ENCODE measurements at places on chromosomes 6 and 20.

DNA sequence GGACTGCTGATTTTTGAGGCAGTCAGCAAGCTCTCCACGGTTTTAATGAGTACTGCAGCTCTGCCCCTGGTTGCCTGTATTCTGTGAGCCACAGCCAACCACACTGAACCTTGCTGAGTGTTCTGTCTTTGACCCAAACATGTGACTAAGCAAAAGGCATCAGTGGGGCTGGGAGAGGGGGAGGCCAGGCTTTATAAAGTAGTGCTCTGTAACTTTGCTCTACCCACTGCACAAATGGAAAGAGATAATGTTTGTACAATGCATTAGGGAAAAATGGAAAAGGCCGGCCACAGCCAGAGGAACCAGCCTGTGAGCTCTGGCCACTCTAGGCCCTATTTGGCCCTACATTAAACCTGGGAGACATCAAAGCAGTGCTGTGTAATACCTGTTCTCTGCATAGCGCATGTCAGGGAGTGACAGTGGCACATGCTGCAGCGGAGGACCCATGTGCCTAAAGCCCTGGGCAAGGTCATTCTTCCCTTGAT lies 22.0 kb downstream of the KLHL31 start:
- DNase-seq, result no peak

DNA sequence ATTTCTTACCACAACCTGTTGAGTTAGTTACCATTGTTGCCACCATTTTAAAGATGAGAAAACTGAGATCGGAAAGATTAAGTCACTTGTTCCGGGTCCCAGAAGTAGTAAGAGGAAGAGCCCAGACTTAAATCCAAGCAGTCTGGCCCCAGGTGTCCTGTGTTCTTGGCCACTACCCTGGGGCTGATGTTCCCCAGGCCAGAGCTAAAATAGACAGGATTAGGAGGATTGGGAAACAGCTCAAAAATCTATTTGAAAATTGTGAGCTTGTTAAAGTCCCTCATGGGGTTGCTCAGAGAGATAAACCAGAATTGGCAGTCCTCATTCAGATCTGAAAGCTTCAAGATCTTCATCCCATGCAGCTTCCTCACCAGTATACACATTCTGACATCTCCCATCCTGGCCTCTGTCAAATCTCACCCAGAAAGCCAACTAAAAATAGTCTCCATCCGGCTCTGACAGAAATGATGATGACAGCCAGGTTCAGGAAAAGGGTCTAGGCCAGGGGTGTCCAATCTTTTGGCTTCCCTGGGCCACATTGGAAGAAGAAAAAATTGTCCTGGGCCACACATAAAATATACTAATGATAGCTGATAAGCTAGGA lies 62.0 kb downstream of the GFOD1 start:
- no peak for DNase-seq

DNA sequence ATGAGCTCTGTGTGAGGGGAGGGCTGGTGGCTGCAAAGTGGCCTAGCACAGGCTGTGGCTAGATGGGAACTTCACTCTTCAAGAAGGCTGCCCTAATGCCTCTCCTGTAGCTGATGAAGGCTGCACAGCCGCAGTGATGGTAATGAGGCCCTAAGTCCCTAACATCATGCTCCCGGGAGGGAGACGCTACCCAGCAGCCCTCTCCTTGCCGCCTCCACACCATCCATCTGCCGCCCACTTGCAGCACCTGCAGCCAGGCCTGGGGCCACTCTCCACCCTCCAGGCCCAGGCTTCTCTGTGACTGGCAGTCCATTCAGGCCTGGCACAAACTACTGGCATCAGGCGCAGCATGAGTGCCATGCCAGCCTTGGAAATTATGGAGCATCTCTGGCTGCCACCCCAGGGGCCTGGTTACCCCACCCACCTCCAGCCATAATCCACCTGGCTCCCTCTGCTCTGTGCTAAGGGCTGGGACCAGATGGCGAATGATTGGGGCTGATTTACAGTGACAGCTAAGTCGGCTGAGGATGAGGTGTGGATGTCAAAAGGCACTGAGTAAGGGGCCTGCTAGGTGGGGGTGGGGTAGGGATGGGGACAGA lies 284.2 kb downstream of the LRFN2 start:
- no peak for DNase-seq

DNA sequence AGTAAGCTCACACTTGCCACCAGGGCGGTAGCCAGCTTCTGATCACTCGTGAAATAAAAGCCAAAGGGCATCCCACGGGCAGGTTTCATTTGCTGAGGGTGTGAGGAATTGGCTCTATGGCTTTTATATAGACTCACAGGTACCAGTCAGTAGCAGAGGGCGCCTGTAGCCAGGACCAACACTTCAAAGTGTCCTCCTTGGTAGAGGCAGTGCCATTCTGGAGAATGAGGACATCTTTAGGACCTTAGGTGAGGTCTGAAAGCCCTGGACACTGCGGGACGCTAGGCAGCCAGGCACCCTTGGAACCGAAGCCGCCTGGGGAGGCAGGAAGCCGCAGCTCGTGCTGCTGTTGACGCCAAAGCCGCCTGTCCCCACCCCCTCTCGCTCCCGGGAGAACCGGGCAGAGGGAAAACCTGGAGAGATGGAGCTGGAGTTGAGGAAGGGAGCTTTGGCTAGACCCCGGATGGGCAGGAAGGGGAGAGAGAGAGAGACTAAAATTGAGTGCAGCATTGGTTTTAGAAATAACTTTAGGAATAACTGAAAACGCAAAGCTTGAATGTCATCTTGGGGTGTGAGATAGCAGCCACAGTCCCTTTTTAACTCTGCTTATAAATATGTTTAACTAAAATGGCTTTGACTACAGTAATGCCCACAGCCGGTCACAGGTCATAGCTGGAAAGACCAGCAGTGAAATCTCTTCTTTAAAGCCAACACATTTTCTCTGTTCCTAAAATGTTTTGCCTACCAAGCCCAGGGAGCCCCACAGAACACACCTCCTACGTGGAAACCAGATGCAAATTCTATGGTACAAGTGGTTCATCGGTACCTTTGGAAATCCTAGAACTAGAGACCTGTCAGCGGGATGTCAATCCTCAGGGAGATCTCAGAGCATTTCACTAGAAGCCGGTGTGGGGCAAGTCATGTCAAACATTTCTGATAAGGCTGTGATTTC lies 128.5 kb upstream of the CDYL start:
- DNase-seq, result no peak

GRCh38 chr6:12748411-12748810 lies 31.8 kb downstream of the PHACTR1 start:
- no peak for DNase-seq

DNA sequence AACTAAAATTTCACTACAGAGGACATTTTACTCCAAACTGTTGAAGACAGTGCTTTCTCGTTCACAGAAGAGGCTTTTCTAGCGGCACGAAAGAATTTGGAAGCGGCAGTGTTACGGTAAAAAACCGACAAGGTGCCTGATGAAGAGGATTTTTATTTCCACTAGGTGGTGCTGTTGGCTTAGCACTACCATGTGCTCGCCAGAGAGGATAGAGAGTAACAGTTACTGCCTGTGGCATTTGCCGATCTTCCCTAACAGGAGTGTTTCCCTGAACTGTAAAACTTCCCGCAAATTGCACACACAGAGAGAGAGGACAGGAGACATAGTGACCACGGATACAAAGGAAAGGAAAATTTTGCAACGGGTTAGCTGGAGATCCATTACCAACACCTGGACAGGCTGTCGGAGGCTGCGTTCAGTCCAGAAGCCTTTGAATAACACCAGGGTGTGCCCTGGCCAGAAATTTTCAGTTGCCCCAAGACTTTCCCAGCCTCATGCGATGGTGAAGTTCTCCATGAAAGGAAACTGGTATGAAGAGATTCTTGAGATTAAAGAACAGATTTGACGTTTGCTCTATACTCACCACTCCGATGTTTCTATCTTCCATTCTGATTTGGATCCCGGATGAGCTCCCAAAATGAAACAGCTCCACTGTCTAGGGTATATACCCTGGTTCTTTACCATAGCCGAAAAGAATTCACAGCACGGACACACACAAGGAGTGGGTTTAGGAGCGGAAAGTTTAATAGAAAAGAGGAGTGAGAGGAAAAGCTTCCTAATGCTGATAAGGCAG lies 48.1 kb downstream of the HLA-DPB1 start:
- DNase-seq, result no peak

DNA sequence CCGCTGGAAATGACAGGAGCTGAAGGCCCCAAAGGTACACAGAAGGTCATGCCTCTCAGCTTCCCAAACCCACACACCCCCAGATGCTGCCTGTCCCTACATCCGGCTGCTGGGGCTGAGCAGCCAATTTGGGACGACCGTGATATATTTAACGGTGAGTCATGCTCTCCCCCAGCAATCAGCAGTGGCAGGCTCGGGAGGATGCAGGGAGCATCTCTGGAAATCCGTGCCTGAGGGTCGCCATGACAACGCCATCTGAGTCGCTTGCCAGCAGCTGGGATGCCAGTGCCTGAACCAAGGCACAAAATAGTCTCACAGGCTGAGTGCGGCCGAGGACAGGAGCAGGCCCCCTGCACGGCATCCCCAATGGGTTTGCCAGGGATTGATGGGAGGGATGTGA lies 57.9 kb downstream of the KCNB1 start:
- no peak for DNase-seq

DNA sequence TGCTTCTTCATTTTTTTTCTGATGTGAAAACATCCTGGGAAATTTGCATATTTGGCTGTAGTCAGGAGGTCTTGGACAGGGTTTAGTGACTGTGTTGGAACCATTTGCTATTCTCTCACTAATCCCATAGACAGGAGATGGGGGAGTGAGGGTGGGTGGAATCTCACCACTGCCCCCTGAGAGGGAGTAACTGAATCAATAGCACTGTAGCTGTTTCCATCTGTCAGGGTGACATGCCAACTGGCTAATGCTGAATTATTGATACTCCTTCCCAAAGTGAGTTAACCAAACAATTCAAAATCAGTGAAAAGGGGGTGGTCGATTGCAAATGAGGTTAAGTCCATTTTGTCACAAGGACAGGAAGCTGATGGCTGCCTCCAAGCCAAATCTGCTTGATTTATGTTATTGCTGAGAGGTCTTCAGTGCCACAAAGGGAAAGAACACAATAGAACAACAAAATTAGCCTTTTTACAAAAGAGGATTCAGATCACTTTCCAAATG lies 55.1 kb upstream of the B3GAT2 start:
- no peak for DNase-seq

GRCh38 chr20:17735206-17735804 lies 35.5 kb downstream of the BANF2 start:
- no peak for DNase-seq

DNA sequence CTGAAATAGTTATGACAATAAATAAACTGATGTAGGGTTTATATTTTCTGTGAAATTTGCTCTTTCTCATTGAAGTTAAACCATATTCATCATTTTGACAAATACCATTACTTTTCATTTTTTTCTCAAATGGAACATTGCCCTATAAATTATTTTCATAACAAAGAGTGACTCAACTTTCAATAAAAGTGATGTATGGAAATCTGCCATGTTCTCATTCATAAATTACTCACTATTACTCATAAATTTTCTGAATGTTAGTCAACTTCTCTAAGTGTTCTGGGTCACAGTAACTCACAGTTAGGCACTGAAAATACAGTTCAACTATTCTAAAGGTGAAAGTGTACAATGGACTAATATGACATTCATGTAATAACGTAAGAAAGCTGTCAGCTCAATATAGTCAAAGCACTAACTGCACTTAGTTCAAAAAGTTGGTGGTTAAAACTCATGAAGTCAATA lies 19.0 kb upstream of the STX11 start:
- DNase-seq, result no peak

DNA sequence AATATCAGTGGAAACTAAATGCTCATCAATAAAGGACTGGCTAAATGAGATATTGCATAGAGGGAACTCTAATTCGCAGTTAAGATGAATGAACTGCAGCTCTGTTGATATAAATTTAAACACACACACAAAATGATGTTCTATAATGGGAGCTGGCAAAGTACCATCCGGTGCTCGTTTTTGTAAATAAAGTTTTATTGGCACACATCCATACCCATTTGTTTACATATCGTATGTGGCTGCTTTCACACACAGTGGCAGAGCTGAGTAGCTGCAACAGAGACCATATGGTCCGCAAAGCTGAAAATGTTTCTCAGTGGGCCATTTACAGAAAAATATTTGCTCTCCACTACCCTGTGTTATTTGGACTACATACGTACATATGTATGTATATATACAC lies 120.7 kb downstream of the EDN3 start:
- DNase-seq, result no peak

GRCh38 chr6:164216368-164216767 lies 801.9 kb downstream of the QKI start:
- DNase-seq, result no peak

GRCh38 chr6:27553123-27553904 lies 80.4 kb upstream of the ZNF184 start:
- DNase-seq, result no peak

DNA sequence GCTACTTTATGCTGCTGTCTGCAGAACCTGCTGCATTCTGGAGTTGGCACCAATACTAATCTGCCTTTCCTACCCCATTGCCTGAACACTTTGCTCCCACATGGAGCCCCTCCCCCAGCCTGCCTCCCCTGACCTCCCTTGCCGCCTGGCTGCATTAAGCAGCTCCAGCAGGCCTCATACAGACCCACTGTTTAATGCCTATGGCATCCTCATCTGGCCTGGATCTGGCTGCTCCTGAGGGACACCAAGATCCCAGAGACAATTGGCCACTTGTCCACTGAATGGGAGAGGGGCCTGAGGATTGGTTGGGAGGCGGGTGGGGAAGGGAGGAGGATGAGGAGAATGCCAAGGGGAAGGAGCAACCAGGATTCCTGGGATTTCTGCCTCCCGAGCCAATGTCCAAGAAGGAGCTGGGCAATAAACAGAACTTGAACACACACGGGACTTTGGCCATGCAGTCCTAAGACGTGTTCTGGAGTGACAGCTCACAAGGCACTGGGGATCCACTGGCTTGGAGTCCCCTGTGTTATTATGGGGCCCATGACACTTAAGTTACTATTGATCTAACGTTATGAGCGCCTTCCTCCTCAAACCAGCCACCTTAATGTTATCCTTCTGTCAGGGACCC lies 10.4 kb upstream of the KCNK5 start:
- DNase-seq, result no peak

- DNase-seq, result no peak
These were observed 3.5 kb downstream of the TREML1 start for GRCh38 chr6:41150671-41151070.

GRCh38 chr6:158816329-158816728 lies 2.8 kb downstream of the EZR start:
- DNase-seq, result no peak

DNA sequence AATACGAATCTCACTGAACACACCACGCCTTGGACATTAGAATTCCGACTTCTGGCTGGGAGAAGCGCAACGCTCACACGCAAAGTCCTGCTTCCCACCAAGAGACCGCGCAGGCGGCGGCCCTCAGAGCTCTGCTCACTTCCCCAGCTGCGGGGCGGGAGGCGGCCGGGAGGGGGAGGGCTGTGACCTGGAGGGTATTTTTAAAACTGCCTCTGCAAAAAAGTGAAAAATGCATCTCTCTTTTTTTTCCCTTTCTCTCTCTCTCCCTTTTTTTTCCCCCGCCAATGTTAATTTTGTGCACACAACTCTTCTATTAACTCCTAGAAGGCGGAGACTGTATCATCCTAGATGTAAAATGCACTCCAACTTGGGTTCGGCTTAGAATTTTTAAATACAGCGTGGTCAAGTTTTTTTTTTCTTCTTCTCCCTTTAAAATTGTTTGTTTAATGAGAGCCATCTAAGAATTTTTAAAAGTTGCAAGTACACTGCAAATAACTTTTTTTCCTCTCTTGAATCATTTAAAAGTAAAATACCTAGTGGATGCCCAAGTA lies 66.4 kb downstream of the STX11 start:
- DNase-seq, result no peak

GRCh38 chr6:11852061-11852651 lies 73.6 kb upstream of the ADTRP start:
- no peak for DNase-seq

- DNase-seq, result no peak
These were observed 53.6 kb downstream of the YTHDF1 start for GRCh38 chr20:63162206-63162795.

Measured in NK-92 treated with Interleukin-12 subunit alpha and Interleukin-12 subunit beta, amount 100 ng/mL, for 24 hours (cell line).